ENCODE measurements at places on chromosomes 16 and 17.

- no peak for DNase-seq
Measured at GRCh38 chr17:68801335-68802247, 153.6 kb downstream of the ABCA8 start.

DNA sequence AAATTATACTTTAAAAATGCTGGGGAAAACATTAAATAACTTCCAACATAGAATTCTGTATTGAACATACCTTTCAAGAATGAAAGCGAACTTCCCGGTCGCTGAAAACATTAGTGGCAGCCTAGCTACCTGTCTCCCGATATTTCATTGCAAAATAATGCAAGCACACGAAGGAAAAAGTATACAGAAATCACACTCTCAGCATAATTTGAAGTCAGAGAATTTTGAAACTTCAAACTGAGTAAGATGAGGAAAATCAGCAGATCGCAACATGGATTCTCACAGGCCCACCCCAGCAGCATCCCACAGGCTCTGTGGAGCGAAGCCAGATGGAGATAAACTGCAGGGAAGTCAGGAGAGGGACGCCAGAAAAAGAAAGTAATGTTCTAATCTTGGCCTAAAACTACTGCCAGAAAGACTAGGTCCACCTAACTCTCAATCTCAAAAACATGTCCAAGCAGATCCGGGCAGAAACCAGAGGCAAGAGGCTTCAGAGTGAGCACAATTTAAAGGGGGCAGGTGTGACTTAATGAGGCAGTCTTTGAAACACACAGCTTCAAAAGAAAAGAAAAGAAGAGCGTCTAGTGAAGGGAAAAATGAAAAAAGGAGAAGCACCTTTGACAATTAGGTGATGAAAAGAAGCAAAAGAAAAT is 4.8 kb upstream of the GOSR1 start:
- DNase-seq, result no peak

DNA sequence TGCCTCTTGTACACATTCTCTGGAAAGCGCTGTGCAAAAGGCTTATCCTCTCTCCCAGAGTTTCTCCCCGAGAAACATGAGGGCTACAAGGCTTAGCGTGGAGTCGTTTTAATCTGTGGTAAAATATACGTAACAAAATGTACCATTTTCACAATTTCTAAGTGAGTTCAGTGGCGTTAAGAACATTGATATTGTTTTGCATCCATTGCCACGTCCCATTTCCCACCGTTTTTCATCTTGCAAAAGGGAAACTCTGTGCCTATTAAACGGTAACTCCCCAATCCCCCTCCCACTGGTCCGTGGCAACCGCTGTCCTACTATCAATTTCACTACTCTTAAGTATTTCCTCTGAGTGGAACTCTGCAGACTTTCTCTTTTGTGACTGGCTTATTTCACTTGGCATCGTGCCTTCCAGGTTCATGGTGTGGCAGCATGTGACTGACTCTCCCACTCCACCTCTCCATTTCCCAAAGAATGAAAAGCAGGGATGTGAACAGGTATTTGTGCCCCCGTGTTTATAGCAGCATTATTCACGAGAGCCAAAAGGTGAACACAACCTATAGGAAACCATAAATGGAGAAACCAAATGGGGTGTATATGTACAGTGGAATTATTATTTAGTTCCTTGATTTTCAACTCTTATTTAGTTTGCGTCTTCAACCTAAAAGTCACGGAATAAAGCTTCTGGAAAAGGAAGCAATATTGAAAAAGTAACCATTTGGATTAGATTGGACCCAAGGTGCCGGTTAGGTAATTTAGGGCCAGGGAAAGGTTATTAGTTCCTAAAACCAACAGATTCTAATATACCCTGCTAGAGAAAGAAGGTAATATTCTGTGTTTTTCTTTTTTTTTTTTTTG is 1.1 kb upstream of the USP32 start:
- no peak for DNase-seq

DNA sequence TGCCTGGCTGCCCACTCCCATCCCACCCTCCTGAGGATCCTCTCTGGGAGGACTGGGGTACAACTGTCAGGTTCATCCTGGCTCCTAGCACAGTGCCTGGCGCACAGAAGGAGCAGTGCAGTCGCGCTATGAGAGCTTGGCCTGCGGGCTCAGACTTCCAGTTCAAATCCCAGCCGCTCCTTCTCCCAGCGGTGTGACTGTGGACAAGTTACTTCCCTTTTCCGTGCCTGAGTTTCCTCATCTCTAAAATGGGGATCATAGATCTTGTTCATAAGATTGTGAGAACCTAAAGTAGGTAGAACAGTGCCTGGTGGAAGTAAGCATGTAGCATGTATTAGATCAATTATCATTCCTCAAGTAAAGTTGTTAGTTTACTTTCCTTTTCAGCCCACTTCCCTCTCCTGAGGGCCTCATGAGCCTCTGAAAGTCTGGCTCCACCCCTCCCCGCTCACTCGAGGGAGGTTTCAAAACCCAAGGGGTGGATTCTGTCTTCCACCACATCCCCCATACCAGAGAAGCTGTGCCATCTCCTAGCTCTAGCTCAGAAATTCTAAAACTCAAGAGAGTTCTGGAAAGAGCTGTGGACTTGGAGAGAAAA is 19.9 kb upstream of the COL1A1 start:
- DNase-seq, result no peak

- DNase-seq, result no peak
Measured at GRCh38 chr17:3385869-3386816, at the start of gene OR3A2. Gene OR3A2, minus strand, starts transcription at chr17:3386308.

GRCh38 chr16:64269756-64270155 is 852.1 kb downstream of the CDH11 start:
- DNase-seq, result no peak

GRCh38 chr17:27321372-27321771 is 27.5 kb downstream of the WSB1 start:
- no peak for DNase-seq

GRCh38 chr17:57943140-57943539 is 12.1 kb downstream of the CUEDC1 start:
- DNase-seq, result no peak

- DNase-seq, result no peak
Measured at GRCh38 chr16:24524855-24525677, 14.3 kb upstream of the RBBP6 start.

DNA sequence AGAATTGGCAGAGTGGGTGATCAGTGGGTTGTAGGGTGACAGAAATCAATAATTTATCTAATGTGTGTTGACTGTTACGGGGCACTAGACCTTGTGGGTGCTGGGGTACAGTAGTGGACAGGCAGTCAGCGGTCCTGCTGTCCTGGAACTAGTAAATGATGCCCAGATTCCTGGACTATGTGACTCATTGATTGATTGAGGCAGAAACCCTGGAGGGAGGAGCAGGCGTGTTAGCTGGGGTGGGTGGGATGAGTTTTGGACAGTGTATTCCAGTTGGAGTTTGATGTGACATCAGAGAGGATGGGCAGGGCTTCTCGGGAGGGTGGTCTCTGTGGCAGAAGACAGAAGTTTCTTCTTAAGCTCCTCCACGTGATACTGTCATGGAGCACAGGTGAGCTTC is 24.4 kb downstream of the PRMT7 start:
- DNase-seq, result no peak
